Left ventricle myocardium superior (tissue), 1 donor: ENCODE measurements at places on chromosomes 12 and 14. TPM values are rescaled to one million over a fixed set of nuclear protein-coding genes. Genes with fewer than 3 reads are reported as not detected.

GRCh38 chr14:100671386-100671901, 55.2 kb upstream of the DLK1 start:
- peak; percentile 2 for DNase-seq

Gene RAD51AP1
- total RNA-seq = 1.2 TPM

DNA sequence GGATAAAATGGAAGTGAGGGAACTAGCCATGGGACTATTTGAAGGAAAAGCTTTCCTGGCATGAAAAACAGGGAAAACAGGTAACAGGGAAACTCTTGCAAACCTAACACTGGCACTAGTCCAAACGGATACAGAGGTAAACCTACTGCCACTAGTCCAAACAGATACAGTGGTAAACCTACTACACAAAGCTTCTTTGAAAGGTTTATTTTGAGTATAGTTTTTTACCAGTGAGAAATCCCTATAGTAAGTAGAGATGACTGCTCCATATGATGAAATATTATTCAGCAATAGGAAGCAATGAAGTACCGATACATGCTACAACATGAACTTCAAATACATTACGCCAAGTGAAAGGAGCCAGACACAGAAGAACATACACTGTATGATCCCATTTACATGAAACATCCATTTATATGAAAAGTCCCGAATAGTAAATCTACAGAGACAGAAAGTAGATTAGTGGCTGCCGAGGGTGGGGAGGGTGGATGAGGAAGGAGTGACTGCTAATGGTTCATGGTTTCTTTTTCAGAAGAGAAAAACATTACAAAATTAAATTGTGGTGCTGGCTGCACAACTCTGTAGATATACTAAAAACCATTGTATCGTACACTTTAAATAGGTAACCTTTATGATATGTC, 25.5 kb downstream of the SPTLC2 start:
- no peak for DNase-seq

GRCh38 chr12:89436062-89436461, 83.8 kb upstream of the DUSP6 start:
- DNase-seq = no peak

Gene NR2C1
- total RNA-seq = 36.8 TPM

- DNase-seq = no peak
Measured at GRCh38 chr14:44979273-44979672, 17.3 kb downstream of the TOGARAM1 start.

GRCh38 chr12:43840338-43840737, 4.5 kb downstream of the TMEM117 start:
- no peak for DNase-seq

DNA sequence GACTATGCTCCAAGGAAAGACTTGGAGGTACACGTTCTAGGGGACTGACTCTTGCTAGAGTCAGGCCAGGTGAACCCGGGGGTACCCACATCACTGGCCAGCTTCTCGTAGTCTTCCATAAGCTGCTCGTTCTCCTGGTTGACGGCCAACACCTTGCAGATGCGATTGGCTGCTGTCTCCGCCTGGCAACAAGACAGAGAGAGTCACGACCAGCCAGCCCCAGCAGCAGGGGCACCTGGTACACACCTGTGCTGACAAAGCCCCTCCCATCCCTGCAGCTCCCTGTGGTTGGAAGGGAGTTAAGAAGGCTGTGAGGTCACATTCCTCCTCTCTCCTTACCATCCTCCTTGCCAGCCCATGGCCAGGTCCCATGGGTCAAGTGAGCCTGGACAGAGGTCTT, 85.5 kb downstream of the ACTN1 start:
- DNase-seq = no peak
